Mesendoderm (in vitro differentiated cells): ENCODE measurements at places on chromosomes 2 and 18.
A peak's percentile ranks its signal among the peaks of the same experiment; 100 is the strongest.

DNA sequence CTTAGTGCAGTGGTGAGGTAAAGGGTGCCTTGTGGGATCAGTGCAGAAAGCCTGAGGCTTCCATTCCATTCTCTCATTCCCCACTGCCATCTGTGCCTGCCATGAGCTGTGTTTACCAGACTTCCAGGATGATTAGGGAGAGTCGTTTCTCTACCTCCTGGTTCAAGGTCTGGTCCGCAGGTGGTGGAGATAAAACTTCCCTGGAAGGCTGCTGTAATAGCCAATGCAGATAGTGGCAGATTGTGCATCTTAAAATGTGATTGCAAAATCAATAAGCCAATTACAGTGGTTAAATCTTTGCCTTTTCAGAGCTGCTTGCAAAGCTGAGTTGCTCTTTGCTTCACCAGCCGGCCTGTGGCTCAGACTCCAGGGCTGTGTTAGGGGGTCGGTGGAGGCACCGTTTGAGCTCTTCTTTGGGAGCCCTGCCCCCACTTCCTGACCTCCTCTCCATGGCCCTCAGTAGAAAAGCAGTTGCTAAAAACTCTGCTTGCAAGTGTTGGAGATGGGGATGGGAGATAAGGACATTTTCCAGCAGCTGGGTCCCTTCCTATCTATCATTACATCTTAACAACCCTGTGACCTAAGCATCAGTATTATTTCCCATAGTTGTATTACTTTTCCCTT, 95.2 kb upstream of the HS6ST1 start:
- DNase-seq = peak; percentile 95

DNA sequence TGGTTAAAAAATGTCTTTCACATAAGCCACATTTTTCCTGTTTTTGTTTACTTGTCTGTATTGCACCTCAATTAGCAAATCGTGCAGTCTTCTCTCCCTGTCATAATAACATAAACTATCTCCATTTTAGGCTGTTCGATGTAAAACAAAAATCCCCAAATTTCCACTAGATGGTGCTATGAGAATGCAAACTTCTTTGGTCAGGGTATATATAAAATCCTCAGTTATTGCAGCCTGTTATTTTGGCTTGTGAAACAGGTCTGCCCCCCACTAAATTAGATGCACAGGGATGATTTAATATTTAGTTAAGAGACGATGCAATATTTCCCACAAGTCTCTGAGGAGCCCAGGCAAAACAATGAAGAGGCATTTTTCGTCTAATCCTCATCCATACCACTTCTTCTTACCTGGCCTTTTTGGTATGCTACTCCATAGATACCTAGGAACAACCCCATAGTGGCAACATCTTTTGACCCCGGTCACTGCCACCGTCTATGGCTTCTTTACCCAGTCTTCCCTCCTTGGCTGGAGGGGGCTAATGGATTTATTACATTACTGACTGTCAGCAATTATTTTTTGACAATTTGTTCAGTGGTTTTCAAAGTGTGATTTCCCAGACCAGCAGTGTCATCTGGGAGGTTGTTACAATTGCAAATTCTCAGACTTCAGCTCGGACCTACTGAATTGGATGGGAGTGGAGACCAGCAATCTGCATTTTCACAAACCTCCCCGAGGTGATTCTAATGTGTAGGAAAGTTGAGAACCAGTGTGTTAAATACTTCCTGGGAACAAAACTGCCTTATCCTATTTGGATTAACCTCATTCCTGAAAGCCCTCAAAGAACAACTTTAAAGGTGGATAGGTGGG, 117.4 kb upstream of the CWC22 start:
- DNase-seq = peak; percentile 65

GRCh38 chr18:23832911-23833310, 143.7 kb downstream of the LAMA3 start:
- no peak for DNase-seq

DNA sequence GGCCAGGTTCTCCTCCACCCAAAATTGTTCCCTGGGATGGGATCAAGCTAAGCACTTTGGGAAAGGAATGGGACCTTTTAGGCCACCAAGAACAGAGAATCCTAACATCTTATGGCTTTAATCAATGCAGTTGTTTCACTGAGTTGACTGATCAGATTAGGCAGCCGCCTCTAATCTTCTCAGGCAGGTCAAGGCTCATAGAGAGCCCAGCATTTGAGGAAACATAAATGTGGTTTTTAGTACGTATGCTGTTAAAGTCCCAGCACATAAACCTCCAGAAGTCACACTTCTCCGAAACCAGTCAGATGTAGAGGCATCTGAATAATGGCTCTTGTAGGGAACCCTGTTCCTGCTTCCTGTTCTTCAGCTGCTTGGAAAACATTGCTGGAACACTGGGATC, 99.5 kb upstream of the RMDN2 start:
- DNase-seq = no peak

DNA sequence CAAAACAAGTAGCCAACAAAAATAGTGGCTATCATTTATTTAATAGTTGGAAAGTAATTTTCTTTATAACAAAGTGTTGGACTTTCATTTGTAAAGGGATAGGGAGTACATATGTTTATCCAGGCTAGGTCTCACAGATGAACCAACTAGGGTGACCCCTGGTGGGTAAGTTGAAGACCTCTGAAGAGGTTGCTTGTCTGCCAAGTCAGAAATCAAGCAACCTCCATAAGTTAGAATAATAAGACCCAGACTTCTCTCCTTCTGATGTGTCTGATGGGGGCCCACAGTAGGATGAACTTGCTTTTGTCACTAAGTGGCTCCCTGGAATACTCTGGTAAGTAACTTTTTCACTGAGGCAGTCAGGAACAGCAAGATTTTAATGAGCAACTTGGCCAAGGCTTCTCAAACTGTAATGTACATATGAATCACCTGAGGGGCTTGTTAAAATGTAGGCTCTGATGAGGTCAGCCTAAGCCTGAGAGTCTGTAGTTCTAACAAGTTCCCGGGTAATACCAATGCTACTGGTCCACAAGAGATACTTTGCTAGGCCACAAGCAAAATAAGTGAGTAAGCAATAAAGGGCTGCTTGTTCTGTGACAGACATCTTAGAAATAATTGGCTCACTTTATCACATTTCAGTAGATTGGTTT, 319.6 kb downstream of the PIK3C3 start:
- DNase-seq = peak; percentile 70

DNA sequence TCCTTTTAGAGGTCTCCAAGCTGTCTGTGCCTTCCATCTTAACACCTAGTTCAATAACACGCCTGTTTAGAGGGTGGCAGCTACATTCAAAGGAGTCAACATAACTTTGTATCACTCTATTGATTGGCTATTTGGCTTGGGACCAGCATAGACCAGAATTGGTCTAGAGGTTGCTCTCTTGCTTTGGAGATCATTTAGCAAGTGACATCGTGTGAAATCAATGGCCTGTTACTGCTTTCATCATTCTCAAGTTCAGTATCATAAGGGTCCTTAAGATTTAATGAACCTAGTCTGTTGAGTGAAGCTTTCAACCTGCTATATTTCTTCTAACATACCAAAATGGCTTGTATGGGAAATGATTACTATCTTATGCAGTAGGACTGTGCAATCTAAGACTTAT, 768.2 kb downstream of the NRXN1 start:
- DNase-seq = no peak
